T-helper 9 cell (primary cell): ENCODE measurements at places on chromosomes 12 and 14.
A peak's percentile ranks its signal among the peaks of the same experiment; 100 is the strongest.

DNA sequence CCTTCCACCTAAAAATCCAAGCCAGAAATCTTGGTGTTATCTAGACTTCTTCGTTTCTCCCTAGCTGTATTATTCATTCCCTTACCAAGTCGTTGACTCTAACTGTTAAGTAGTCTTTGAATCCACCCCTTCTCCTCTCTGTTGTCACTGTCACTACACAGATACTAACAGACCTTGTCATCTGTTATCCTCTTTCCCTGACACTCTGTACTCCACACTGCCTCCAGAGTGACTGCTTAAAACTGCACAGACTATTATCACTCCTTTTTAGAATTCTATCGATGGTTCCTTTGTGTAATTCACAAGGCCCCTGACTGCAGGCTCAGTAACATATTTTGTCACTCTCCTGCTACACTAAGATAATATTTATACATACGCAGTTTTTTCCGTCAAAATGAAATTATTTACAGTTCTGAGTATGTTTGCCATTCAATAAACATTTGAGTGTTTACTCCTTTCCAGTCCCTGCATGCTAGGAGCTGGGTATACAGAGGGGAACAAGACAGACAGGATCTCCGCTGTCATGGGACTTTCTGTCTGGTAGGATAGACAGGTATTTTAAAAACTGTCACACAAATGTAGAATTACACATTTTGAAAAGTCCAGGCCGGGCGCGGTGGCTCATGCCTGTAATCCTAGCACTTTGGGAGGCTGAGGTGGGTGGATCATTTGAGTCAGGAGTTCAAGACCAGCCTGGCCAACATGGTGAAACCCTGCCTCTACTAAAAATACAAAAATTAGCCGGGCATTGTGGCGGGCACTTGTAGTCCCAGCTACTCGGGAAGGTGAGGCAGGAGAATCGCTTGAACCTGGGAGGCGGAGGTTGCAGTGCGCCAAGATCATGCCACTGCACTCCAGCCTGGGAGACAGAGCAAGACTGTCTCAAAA lies 3.8 kb downstream of the MARS1 start:
- no peak for DNase-seq

- DNase-seq = no peak
Measured at GRCh38 chr14:34770901-34771300, 56.5 kb upstream of the CFL2 start.

DNA sequence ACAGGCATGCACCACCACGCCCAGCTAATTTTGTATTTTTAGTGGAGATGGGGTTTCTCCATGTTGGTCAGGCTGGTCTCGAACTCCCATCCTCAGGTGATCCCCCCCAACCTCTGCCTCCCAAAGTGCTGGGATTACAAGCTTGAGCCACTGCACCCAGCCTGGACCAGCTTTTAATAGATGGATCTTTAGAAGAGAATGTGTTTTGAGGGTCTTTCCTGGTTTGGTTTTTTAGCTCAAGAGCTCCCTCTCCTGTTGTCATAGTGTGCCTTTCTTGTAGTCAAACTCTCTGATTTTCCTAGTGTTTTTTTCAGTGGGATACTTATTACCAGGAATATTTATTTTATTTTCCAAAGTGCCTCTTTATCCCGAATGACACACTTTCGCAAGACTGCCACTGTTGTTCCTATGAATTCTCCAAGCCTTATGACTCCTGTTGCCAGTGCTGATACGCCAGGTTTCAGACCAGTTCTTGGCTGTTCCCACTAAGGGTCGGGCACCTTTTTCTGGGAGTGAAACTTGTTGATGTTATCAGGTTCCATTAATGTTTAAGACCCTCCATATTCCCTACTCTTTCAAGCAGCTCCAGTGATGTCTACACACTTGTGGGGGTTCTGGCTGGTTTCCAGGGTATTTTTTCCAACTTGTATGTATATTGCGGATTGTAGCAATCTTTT lies 31.5 kb upstream of the LIMA1 start:
- DNase-seq = no peak

DNA sequence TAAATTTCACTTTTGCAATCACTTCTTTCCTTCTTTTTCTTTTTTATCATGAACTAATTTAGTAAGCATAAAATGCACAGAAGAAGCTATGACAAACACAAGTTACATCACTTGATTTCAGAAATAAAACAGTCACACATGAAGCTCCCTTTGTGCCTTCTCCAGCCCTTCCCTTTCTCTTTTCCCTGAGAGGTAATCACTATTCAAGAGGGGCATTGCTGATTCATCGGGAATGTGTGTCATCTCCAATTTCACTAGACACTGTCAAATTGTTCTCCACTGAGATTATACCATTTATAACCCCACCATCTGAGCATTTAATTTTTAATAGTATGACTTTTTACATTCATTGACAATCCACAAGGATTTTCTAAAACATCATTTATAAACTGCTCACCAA lies 91.6 kb upstream of the PTPRQ start:
- no peak for DNase-seq

GRCh38 chr14:103847451-103848174 lies at the start of gene PPP1R13B:
PPP1R13B (minus strand) TSS chr14:103847575; CDS start chr14:103847307, 268 bp downstream.
- peak; percentile 95 for DNase-seq

DNA sequence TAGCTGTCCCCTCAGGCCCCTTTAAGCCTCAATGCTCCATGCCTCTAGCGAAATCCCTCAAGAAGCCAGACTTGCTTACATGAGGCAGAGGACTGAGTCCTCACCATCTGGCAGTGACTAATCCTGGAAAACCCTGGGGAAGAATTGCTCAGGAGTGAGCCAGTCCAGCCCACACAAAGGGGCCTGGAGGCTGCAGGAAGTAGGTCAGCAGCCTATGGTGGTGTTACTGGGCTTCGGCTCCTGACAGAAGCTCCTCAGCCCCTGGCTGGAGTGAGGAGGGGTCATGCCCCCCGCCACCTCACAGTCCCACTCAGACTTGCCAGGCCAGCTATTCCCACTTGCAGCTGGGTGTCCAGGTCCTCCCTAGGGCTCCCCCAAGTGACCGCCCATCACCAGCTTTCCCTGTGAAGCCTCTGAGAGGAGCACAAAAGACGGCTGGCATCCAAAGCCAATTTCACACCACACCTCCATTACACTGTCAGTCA lies 250.5 kb downstream of the DPF3 start:
- no peak for DNase-seq

DNA sequence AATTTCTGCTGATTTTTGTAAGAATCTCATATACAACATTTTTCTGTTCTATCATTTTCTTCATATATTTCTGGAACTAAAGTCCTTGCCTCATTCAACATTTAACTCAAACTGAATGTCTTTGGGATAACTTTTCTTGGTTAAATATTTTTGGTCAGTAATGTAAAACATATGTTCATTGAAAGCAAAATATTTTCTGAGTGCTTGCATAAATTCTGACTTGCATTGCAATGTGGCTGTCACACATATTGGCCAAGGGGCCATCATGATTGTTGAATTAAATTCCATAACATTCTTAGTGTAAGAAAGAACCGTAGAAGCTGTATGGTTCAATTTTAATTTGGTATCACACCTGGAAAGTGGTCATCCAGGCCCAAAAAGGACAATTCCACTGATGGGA lies 369.4 kb downstream of the GALC start:
- DNase-seq = no peak
